HT1080 (cell line): ENCODE measurements at places on chromosomes 1 and 21.

- no peak for DNase-seq
Observed at GRCh38 chr21:38905328-38905727, 99.6 kb downstream of the ETS2 start.

DNA sequence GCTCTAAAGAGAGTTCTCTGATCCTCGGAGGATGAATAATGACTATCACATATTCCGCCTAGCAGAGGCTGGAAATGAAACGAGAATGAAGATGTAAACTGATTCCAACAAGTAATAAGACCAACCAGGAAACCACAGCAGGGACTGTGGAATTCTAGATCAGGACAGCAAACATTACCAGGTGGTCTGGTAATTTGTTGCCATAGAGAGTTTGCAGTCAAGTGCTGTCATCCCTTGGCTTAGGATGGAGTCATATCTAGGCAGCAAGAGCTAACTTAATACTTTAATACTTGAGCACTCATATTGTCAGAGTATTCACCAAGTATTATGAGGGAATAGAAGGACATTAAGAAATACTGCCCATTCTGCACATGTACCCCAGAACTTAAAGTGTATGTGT is 45.1 kb upstream of the MUTYH start:
- peak; percentile 18 for DNase-seq

DNA sequence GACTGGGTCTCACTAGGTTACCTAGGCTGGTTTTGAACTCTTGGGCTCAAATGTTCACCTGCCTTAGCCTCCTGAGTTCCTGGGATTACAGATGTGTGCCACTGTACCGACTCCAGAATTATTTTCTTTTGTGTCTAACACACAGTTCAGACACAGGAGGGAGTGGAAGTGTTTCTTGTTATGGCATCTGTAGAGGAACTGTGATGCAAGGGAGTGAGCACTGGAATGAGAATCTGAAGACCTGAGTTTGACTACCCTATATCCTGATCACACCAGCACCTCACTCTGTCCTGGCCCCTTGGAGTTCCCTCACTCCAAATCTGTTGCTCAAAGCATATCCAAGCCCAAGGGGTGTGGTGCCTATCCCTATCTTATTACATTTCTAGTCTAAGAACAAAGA is 15.2 kb downstream of the OPTC start:
- no peak for DNase-seq

DNA sequence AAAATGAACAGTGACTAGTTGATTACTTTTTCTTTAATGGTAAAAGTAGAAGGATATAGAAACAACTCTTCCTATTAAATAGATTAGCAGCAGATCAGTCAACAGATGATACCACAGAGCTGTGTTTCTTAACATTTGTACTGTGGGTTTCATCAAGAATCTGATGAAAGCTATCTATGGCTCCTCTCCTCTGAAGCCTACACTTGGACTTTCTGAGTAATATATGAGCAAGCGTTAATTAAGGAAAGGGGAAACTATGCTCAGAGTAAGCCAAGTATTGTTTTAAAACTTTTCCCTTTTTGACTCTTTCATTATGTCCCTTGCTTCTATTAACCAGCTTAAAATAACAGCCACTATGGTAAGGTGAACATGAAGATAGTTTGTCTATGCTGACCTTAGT is 10.8 kb downstream of the ARID4B start:
- DNase-seq, result no peak

- DNase-seq, result peak; percentile 61
Observed at GRCh38 chr1:210293171-210293607, 35.5 kb upstream of the HHAT start.

GRCh38 chr1:55526716-55527115 is 311.6 kb upstream of the USP24 start:
- DNase-seq, result no peak

DNA sequence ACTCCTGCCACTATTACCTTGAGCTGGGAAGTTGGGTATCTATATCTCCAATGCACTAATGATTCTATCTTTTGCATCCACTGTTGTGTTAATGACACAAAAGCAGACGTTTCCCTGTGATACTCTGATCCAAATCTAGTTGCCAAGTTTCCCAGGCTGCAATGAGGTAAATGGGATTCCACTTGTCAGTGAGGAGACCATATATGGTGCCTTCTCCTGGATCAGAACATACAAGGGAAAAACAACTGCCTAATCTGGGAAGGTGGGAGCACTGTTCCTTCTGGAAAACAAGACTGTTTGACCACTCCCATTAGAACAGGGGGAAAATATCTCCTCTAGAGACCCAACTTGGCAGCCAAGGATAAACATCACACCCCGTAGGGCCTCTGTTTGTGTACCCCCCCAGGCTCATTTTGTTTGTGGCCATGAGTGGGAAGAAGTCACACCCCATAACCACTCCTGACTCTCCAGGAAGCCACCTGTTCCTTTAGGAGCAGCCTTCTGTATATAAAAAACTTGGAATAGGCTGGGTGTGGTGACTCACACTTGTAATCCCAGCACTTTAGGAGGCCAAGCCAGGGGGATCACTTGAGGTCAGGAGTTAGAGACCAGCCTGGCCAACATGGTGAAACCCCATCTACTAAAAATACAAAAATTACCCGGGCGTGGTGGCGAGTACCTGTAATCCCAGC is 28.5 kb upstream of the SLC6A9 start:
- peak; percentile 43 for DNase-seq

- DNase-seq, result peak; percentile 74
Observed at GRCh38 chr1:7902478-7903085, 38.1 kb downstream of the TNFRSF9 start.
